ENCODE measurements at places on chromosomes 7 and 10.

- DNase-seq = no peak
Observed at GRCh38 chr10:33192190-33192589, 142.3 kb downstream of the NRP1 start.

DNA sequence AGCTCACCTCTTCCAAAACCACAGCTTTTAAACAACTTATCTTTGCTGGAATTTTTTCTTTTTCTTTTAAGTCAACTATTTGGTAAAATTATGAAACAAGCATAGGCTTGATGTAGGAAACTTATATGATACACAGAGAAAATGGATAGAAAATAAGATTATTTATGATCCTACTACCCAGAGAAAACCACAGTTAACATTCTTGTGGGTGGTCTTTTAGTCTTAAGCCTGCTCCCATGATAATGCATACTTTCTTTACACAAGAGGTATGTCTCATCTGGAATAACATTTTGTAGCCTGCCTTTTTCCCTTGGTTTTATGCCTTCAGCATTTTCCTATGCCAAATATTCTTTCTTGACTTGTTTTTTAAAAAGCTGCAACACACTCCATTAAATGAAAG is 21.4 kb downstream of the PLPP4 start:
- no peak for DNase-seq

GRCh38 chr7:148270576-148270975 is 320.0 kb upstream of the C7orf33 start:
- no peak for DNase-seq

DNA sequence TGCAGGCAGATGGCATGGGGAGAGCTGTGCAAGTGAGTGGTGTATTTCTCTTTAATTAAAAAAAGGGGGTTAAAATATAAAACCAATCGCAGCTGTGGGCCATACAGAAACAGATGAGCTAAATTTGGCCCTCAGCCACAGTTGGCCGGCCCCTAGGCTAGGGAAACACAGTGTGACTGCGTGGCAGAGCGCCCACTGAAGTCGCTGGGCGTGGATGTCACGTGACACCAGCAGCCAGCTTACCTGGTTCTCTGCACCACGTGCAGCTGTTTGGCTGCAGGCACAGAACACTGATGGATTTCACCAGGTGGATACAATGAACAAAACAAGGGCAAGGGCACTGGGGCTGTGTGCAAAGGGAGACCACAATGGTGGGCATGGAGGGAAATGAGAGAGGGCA is 119.3 kb upstream of the ZNF746 start:
- DNase-seq = no peak

DNA sequence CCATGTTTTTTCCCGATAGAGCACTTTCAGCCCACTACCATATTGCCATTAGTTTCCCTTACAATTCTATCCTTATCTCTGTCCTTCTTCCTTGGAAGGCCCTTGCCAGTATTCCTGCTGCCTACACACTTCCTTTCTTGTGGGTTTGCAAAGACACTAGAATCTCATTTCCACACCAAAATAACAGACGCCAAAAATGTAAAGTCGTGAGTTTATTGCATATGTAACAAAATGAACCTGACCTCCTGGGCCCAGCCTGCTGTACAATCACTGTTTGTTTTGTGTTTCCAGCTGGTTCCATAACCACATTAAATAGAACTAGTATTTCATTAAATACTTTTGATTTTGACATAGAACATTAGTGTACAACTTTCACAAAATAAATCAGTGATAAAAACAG is 116.7 kb downstream of the SMURF1 start:
- DNase-seq = no peak

GRCh38 chr10:111856631-111857030 is 326.9 kb downstream of the GPAM start:
- DNase-seq = no peak

- DNase-seq = no peak
Observed at GRCh38 chr7:37283716-37284115, 164.9 kb downstream of the ELMO1 start.

GRCh38 chr10:71939861-71940474 is 24.2 kb upstream of the CHST3 start:
- no peak for DNase-seq

DNA sequence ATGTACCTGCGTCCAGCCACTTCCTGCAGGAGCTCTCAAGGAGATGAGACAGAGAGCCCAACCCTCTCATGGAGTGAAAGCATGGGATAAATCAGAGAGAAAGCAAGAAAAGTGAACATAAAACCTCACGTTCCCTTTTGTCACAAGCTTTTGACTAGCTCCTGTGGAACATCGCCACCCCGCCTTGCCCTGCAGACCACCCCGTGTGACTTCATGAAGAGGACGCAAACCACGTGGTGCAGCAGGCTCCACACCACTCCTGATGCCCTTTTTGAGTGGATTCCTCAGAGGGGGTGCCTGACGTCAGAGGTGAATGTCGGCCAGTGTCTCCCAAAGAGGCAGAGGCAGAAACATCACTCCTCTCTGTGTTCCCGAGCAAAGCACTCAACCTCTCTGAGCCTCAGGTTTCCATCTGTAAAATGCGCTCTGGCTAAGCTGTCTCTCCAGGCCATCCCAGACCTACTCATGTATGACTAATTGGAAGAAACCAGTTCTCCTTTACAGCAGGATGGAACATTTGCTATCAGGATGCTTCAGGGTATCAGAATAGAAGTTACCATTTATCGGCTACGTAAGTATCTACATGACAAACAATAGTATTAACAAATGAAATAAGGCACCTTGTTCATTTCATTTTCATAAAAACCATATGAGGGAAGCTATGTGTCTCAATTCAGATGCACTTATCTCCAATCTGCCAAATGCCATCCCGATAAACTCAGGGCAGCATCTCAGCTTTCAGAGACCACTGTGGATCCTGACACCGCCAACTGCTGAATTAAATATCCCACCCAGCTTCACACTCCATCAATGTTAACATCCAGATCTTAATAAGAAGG is 5.3 kb downstream of the ZNF488 start:
- no peak for DNase-seq

- DNase-seq = no peak
Observed at GRCh38 chr10:30043476-30044270, 15.7 kb downstream of the JCAD start.

- DNase-seq = no peak
Observed at GRCh38 chr10:63005246-63005645, 127.9 kb upstream of the NRBF2 start.

DNA sequence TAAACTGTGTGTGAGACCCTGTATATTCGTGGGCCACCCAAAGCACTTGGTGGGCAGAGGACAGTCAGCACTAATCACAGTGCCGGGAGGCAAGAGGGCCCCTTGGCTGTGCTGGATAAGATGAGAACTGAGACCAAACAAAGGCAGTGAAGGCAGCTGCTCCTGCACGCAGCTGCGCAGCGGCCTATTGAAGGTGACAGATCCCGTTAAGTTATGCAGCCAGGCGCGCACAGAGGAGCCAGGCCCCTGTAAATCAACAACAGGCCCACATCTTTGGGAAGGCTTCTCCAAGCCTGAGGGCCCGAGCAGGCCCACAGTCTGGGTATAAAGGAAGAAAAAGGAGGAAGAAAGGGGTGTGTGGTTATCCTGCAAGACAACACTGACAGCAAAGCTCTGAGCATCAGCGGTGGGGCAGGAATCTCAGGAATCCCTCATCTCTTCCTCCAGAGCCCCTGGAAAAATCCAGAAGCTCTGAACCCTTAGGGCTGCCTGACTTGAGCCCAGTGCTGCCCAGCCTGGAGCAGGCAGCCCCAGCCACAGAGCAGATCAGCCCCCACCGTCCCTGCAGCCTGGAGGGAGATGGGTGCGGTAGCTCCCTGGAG is 154.2 kb downstream of the ARHGAP12 start:
- peak; percentile 13 for DNase-seq

GRCh38 chr10:90227786-90228185 is 526.4 kb downstream of the KIF20B start:
- DNase-seq = no peak

GRCh38 chr7:68433462-68434070 is 1164.7 kb upstream of the AUTS2 start:
- DNase-seq = no peak

DNA sequence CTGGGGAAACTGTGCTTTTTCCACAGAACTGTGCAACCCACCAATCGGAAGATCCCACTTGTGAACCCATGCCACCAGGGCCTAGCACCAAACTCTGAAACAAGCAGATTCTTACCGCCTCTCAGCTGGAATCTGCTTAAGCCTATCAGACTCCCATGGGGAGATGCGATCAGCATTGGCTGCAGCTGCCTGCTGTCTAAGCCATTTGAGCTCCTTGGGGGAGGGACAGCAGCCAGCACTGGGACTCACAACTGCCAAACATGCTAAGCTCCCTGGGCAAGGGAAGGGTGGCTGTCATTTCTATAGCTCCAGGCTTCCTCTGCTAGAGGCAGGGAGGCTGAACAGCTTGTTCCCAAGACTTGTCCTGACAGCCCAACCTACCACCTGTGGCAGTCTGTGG is 283.8 kb downstream of the CDK14 start:
- no peak for DNase-seq

DNA sequence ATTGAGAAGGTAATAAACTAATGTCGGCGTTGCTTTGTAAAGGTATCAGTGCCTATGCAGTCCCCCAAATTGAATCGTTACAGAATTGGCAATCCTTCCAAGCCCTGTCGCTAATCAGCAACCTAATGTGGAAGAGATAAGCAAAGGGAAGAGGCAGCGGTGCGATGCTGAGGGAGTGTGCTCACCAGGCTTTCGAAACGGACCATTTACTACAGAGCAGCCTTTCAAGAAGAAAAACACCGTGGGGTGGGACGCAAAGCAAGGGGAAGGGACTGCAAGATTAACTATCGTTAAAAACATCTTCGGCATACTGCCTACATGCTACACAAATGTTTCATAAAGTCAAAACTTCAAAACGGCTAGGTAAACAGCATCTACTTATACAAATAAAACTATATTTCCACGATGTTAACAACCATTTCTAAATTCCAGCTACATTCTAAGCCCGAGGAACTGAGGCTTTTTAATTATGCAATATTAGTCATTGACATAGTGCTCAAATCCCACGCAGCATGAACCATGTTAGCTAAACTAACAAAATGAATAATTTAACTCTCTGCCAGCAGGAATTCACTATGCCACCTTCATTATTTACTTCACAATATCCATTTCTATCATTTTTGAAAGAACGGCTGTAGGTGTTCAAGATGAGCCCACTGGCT is 85.2 kb downstream of the CHCHD3 start:
- peak; percentile 72 for DNase-seq

- DNase-seq = no peak
Observed at GRCh38 chr10:24947304-24948097, 4.9 kb downstream of the PRTFDC1 start.

- DNase-seq = no peak
Observed at GRCh38 chr7:108332937-108333336, 123.3 kb downstream of the NRCAM start.

GRCh38 chr10:69377191-69377590 is 39.5 kb downstream of the TACR2 start:
- DNase-seq = no peak

- no peak for DNase-seq
Observed at GRCh38 chr10:70335246-70335613, 47.2 kb downstream of the LRRC20 start.

DNA sequence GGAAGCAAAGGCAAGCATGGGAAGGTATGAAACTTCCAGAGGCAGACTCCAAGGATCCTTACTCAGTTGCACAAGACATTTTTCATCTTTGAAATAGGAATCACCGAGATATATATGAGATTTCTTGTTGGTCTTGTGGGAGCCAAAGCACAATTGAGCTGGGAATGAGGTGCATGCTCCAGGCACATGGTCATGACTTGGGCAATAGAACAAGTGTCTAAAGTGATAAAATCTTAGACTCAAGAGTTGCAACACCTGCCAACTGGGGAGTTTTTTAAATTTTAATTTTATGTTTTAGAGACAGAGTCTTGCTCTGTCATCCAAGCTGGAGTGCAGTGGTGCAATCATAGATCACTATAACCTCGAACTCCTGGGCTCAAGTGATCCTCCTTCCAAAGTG is 169.5 kb upstream of the ADCY1 start:
- no peak for DNase-seq

GRCh38 chr7:2781636-2782035 is 62.5 kb downstream of the GNA12 start:
- DNase-seq = no peak

DNA sequence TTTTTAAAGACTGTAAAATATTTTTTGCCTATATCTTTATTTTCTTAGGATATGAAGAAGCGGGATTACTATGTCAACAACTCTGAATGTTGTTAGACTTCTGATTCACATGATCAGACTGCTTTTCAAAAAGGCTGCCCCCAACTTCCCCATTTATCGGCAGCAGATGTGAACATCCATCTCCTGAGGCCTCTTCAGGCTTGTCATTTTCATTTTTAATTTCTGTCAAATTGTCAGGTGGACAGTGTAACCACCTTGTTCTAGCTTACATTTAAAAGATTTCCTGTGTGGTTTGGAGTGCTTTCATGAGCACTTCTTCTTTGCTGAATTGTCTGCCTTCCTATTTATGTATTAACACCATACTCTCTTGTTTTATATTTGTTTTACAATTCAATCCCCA is 78.8 kb upstream of the GSDME start:
- no peak for DNase-seq

GRCh38 chr7:35758421-35758820 is 42.4 kb upstream of the SEPTIN7 start:
- DNase-seq = no peak

DNA sequence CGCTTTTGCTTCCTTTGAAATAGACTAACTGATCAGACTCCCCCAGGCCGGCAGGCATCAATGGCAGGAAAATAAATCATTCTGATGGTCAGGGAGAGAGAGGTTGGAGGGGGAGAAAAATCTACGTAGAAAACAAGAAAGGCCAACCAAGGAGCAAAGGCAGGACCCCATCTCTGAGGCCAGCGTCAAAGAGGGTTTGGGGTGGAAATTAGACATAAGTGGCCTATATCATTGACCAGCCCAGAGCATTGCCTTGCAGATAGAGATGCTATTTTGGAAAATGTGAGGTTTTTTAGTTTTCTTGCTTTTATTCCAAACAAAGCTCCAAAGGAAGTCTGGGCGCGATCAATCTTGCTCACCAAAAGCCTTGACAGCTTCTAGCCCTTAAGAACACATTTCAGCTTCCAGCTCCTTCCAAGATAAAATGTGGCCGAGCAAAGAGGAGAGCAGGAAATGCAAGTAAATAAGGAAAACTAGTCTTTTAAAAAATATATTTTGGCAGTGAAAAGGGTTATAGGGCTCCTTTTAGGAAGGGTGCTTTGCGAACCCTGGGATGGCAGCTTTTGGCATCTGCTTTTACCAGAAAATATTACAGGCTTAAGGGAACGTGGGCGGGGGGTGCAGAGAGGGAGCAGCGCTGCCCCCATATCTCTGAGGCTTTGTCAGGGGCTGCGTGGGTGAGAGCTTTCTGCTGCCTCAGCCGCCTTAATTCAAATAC is 2.0 kb upstream of the HOXA2 start:
- no peak for DNase-seq
